ENCODE measurements at places on chromosomes 1 and 21. TPM values are rescaled to one million over a fixed set of nuclear protein-coding genes. Genes with fewer than 3 reads are reported as not detected.
A peak's percentile ranks its signal among the peaks of the same experiment; 100 is the strongest.

UBE2U gene
- not detected for total RNA-seq

LAMB3 gene
- total RNA-seq, result 83.3 TPM

HMCN1 gene
- 45.4 TPM for total RNA-seq

SLC44A5 gene
- total RNA-seq, result 0.55 TPM

CLCA1 gene
- not detected for total RNA-seq

GPR25 gene
- 0.32 TPM for total RNA-seq

GRIK3 gene
- total RNA-seq, result not detected

SUSD4 gene
- total RNA-seq, result 2.2 TPM

FMN2 gene
- total RNA-seq, result 0.52 TPM

SLC9C2 gene
- 0.26 TPM for total RNA-seq

PCP4L1 gene
- total RNA-seq, result 8.2 TPM

PRRC2C gene
- total RNA-seq, result 155 TPM

GRCh38 chr1:179121159-179121938 lies 39.5 kb downstream of the TOR3A start:
- H3K27ac ChIP-seq, result no peak overlapping the region
- no peak for DNase-seq
- H3K4me3 ChIP-seq, result no peak overlapping the region
- H3K36me3 ChIP-seq, result peaks cover 56% of the 10 kb centered on the region

- no peak overlapping the region for H3K27ac ChIP-seq
- H3K36me3 ChIP-seq, result no peaks in the 10 kb centered on the region
- H3K27me3 ChIP-seq, result no peaks in the 10 kb centered on the region
- H3K4me3 ChIP-seq, result no peak overlapping the region
- H3K4me1 ChIP-seq, result no peaks in the 10 kb centered on the region
Observed at GRCh38 chr1:221849897-221850296, 108.0 kb upstream of the DUSP10 start.

DNA sequence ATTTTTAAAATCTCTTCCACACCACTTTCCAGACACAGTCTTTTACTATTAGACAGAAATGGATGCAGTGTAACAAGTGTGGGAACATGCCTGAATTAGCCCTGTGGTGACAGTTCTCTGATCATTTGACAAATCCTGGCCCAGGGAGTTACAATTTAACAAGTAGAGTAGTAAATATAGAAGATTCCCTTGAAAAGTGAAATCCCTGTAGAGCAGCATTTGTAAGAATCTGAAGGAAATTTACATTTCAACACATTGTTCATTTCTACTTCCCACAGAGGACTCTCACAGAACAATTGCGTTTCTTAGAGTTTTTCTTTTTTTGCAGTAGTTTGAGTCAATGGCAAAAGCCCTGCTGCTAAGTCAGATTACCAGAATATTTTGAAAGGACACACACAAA lies 458.3 kb upstream of the BRINP3 start:
- H3K4me1 ChIP-seq, result no peaks in the 10 kb centered on the region
- no peaks in the 10 kb centered on the region for H3K36me3 ChIP-seq
- no peak overlapping the region for H3K27ac ChIP-seq
- no peak for DNase-seq
- H3K27me3 ChIP-seq, result no peaks in the 10 kb centered on the region

DNA sequence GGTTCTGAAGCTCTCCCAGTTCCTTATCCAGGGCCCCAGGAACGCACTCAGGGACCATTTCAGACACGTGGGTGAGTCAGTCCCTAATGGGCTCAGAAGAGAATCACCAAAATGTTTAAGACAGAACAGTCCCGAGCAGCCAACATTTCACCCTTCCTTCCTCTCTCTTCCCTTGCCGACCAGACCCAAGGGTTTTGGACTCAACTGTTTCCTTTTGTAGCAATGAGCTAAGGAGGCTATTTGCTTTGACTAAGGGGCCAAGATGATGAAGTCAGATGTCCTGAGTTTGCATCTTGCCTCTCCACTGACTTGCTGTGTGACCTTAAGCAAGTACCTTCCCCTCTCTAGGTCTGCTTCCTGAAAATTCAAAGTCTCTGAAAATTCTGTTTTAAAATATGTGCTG lies 472.3 kb upstream of the VAMP3 start:
- no peaks in the 10 kb centered on the region for H3K4me1 ChIP-seq
- DNase-seq, result no peak
- H3K36me3 ChIP-seq, result no peaks in the 10 kb centered on the region
- H3K27ac ChIP-seq, result no peak overlapping the region
- H3K27me3 ChIP-seq, result peaks cover 16% of the 10 kb centered on the region

DNA sequence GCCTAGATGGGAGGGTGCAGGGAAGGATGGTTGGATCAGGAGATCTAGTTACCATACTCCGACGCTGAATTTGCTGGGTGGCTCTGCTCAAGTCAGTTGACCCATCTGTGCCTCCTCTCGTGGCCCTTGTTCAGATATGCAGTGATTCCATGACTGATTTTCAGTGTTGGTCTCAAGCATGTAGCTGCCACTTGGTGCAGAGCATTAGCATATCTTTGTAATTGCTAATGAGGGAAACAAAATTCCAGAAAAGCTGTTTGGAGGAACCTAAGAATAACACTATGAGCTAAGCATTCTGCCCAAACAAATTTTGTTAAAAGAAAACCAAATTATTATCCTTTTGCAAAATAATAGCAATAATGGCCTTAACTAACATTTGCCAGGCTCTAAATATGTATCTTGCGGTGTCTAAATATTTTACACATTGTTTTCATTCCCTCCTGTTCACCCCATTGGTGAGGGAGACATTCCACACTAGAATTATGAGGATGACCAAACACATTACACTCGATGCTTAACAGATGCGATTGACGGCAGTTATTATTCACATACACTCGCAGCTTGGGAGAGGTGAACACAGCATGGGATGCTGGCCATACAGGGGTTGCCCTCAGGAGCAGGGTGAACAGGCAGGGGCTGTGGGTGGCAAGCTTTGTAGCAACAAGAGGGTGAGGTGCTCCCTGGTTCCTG lies 69.1 kb downstream of the KCNJ15 start:
- DNase-seq, result no peak
- no peak overlapping the region for H3K4me3 ChIP-seq
- H3K27me3 ChIP-seq, result no peaks in the 10 kb centered on the region
- no peaks in the 10 kb centered on the region for H3K36me3 ChIP-seq
- H3K27ac ChIP-seq, result no peak overlapping the region

DNA sequence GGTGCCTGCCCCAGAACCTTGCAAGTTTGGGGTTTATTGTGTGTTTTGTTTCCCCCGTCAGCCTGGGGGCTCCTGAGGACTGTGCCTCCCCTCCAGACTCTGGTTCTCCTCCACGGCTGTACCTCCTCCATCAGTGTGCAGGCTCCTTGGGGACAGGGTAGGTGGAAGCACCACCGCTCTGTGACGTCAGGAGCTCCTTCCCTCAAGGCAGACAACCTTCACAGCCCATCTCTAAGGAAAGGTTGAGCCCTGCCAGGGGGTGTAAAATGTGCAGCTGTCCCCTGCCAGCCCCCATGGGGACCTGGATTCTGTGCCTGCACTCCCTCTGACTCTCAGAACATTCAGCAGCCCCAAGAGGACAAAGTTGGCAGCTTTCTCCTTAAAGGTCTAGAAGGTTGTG lies 465 bp upstream of the HSPB7 start:
- peaks cover 17% of the 10 kb centered on the region for H3K4me1 ChIP-seq
- H3K4me3 ChIP-seq, result peak overlapping the region; percentile 33
- peak overlapping the region; percentile 78 for H3K27ac ChIP-seq
- no peak for DNase-seq
- no peaks in the 10 kb centered on the region for H3K27me3 ChIP-seq

GRCh38 chr1:240029418-240029817 lies 62.3 kb upstream of the FMN2 start:
- DNase-seq, result no peak
- H3K36me3 ChIP-seq, result no peaks in the 10 kb centered on the region
- H3K4me1 ChIP-seq, result no peaks in the 10 kb centered on the region
- no peaks in the 10 kb centered on the region for H3K27me3 ChIP-seq

DNA sequence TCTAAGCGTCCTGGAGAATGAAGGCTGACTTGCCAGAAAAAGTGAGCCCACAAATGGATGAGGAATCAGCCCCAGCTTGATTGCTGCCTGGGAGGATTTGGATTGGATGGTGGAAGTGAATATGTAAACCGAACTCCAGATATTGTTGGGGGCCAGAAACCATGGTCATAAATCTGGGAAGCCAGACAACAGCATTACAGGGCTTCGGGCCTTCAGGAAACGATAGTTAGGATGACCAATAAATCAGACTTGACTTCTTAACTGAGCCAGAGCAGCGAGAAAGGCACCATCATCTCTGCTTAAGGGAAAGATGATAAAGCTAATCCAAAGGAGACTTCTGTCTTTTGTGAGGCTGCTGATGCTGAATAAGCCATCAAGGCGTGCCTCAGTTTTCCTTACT lies 26.6 kb downstream of the FAM78B start:
- H3K4me1 ChIP-seq, result no peaks in the 10 kb centered on the region
- no peak overlapping the region for H3K4me3 ChIP-seq
- H3K27ac ChIP-seq, result no peak overlapping the region
- no peaks in the 10 kb centered on the region for H3K36me3 ChIP-seq
- H3K27me3 ChIP-seq, result no peaks in the 10 kb centered on the region

- H3K4me3 ChIP-seq, result no peak overlapping the region
- no peak overlapping the region for H3K27ac ChIP-seq
- no peak for DNase-seq
- no peaks in the 10 kb centered on the region for H3K27me3 ChIP-seq
Observed at GRCh38 chr1:66395202-66396061, 138.5 kb upstream of the SGIP1 start.

DNA sequence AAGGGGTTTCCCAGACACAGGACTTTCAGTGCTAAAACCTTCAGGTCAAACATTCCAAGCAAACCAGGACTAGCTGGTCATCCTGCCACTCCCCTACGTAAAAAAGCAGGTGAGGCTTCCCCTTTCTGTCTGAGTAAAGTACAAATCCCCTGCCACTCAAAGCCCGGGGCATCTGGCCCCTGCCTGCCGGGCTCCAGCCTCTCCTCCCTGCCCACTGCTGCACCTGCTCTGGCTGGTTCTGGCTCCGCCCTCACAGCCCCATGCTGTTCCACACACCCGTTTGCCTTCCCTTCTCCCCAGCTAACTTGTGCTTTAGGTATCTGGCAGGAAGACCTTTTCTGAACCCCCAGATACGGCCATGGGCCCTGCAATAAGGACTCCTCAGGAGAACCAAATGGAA lies 23.3 kb upstream of the S100A7 start:
- H3K27ac ChIP-seq, result no peak overlapping the region
- H3K4me1 ChIP-seq, result no peaks in the 10 kb centered on the region
- no peak overlapping the region for H3K4me3 ChIP-seq
- DNase-seq, result no peak

- H3K36me3 ChIP-seq, result no peaks in the 10 kb centered on the region
- no peak for DNase-seq
- no peak overlapping the region for H3K4me3 ChIP-seq
- H3K27ac ChIP-seq, result peak overlapping the region; percentile 24
- no peaks in the 10 kb centered on the region for H3K27me3 ChIP-seq
Observed at GRCh38 chr1:8903410-8903809, 24.9 kb upstream of the ENO1 start.

DNA sequence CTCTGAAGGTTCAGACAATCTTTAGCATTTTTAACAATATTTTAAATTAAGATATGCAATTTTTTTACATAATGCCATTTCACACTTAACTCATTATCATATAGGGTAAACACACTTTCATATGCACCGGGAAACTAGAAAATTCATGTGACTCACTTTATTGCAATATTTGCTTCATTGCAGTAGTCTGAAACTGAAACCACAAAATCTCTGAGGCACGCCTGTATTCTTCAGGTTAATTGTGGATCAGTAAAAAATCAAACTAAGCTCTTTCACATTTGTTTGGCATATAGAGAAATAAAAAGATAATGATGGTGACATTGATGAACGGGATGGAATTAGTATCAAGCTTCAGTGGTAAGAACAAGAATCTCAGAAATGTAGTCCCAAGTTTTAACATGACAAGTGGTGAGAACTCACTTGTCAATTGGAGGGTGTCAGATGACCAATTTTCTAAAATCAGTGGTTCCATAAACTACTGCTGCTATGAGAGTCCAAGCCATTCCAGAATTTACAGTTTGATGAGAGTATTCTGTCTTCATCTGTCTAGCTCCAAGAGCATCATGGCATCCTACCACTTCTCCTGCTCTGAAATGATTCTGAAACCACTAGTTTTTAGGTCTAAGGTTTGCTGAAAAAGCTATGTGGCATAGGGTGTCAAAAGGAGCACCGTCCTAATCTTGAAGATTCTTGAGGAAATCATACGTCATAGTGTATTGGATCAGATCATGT lies 281.0 kb downstream of the PTPRC start:
- no peak overlapping the region for H3K27ac ChIP-seq
- peaks cover 23% of the 10 kb centered on the region for H3K4me1 ChIP-seq
- DNase-seq, result no peak
- no peak overlapping the region for H3K4me3 ChIP-seq
- no peaks in the 10 kb centered on the region for H3K36me3 ChIP-seq

Data from upper lobe of right lung (tissue), 1 donor.